Common myeloid progenitor, CD34-positive (primary cell): ENCODE measurements at places on chromosomes 7 and 10.

- peak; percentile 85 for DNase-seq
Measured at GRCh38 chr7:114081606-114082425, 163.0 kb upstream of the PPP1R3A start.

GRCh38 chr10:31701546-31701945, 227.1 kb downstream of the ARHGAP12 start:
- no peak for DNase-seq

DNA sequence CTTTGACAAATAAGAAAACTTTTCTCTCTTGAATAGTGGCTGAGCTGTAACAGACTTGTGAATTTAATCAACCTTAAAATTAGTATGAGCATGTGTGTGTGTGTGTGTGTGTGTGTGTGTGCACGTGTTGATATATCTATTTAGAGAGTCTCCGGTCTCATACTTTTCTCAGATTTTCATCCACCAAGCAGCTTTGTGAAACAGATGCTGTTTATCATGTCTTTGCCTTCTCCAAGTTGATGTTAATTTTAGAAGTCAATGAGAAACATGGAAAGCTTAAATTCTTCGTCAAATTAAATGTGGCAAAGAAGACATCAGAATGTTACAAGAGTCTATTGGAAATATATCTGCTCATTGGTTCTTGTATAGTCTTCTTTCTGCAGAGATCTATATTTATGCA, 839.2 kb upstream of the CELF2 start:
- DNase-seq: no peak

DNA sequence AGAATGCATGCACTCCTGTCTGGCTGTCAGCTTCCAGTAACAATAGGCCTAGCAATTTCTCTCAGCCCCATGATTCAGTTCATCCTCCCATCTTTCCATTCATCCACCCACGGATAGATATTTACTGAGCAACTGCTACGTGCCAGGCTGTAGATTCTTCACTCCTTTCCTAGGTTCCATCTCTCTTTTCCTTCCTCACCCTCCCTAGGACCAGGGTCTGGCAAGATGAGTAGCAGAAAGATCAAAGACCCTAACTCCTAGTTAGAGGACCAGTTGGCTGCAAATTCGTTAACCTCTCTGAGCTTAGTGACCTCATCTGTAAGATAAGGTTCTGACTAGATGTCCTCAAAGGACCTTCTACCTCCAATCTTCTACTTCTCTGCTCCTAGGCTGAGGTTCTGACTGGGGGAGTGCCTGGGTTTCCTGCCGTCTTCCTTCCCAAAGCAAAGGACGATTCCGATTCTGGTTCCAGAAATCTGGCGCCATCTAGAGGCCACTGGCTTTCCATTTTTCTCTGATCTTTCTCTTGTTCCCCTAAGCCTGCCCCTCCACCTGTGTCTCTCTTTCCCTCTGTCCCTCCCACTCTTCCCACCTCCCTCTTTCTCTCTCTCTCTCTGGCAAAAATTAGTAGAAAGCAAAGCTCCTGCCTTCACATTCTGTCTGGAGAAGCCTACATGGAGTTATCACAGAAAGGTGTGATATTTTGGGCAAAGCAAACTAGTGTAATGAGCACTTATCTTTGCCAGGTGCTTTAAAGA, 26.2 kb downstream of the TBATA start:
- peak; percentile 77 for DNase-seq

DNA sequence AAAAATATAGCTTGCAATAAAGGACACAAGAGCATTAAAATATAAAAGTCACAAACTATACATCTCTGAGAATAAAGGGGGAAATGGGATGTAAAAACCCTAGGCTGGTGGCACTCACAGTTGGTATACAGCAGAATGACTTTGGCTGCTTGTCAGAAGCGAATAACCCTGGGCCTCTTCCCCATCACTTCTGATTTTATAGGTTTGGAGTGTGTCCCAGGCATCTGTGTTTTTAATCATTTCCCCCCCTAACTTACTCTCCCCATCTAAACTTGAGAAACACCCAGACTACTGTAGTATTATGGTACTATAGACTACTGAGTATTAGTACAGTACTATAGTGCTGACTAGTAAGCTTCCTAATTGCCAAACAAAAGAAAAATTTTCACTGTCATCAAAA, 1.8 kb upstream of the RPA3 start:
- DNase-seq: no peak

GRCh38 chr7:101739775-101740398, 77.5 kb upstream of the CUX1 start:
- peak; percentile 50 for DNase-seq

GRCh38 chr7:84841809-84842208, 345.0 kb downstream of the SEMA3D start:
- no peak for DNase-seq
